ENCODE measurements at places on chromosomes 2 and 18.

DNA sequence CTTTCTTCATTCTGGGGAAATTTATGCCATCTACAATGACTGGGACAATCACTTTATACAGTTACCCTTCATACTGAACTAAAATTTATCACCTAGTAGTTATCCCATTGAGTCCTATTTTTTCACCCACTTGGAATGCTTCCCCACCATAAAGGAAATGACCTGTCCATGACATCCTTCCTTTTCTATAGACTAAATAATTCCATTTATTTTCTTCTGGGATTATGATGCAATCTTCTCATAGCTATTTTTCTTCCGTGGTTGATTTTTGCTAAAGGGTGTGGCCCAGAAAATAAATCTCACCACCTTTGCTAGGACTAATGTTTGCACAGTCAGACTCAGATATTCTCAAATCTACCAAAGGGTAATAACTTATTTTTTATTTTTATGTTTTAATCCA, 186.1 kb upstream of the NRXN1 start:
- no peak for DNase-seq

DNA sequence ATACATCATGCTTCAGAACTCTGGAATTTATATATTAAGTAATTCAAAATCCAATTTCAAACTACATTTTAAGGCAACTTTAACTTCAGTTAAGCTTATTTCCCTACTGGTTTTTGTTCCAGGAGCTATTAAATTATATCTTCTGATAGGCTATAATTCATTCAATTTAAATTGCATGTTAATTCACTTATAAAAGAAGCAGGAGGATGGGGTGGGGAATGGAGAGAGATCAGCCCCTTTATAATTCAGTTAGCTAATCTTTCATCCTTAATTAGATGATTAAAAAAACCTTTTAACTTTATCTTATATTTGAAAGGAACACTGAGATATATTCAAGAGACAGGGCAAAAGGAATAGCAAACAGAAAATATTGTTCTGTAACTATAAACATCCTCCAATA, 86.8 kb downstream of the AKAIN1 start:
- DNase-seq = no peak

DNA sequence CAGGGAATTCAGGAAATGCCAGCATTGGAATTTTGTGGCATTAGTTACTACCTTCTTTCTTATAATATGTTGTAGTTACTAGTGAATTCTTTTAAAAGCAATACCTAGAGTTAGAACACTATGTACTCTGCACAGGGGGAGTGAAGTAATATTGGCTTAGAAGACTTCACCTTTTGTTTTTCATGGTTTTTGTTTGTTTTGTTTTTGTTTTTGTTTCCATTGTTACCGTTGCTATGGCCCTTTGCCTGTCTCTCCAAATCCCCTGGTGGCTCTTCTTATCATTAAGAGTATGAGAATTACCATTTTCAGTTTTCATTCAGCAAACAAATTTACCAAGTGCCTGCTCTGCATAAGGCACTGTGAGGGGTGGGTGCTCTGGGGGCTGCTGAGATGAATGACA, 160.1 kb downstream of the HAUS1 start:
- peak; percentile 14 for DNase-seq

GRCh38 chr2:206693399-206694137, 24.6 kb downstream of the DYTN start:
- peak; percentile 60 for DNase-seq

GRCh38 chr2:70143314-70144150, 47.3 kb downstream of the C2orf42 start:
- no peak for DNase-seq

- peak; percentile 8 for DNase-seq
Observed at GRCh38 chr2:112547333-112547732, 5.1 kb downstream of the POLR1B start.

DNA sequence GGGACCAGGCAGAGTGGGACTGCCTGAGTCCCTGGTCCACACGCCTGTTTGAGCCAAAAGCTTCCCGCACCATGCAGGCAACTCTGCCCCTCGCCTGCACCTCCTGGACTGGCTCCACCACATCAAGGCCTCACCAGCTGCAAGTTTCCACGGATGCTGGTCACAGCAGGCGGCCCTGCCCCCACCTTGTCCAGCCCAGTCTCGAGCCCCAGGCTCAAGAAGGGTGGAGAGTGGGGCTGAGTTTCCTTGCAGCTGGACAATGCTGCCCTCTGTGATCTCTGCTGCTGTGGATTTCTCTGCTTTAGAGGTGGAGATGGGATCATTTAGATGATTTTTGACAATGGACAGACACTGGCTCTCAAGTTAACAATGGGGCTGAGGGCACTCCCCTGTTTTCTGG, 74.9 kb downstream of the MTCL1 start:
- DNase-seq = no peak

DNA sequence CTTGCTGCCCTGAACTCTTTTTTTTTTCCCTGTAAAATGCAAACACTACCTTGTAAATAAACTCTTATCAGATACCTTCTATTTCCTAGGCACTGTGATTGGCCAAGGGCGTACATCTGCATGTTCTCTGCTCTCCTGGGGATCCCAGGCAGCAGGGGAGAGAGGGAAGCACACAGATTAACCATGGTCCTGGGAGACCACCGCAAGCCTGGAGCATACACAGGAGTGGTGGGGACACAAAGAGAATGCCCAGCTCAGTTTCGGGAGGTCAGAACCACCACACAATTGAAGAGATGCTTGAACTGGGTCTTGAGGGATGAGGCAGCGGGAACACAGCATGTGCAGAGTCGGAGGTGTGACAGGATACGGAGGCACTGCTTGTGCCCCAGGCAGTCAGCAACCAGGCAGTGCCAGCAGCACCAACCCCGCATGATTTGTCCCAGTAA, 2.1 kb downstream of the GREB1 start:
- DNase-seq = no peak

GRCh38 chr2:192159208-192159607, 35.5 kb downstream of the TMEFF2 start:
- DNase-seq = no peak

GRCh38 chr2:190980630-190981209, 33.3 kb downstream of the STAT1 start:
- no peak for DNase-seq

DNA sequence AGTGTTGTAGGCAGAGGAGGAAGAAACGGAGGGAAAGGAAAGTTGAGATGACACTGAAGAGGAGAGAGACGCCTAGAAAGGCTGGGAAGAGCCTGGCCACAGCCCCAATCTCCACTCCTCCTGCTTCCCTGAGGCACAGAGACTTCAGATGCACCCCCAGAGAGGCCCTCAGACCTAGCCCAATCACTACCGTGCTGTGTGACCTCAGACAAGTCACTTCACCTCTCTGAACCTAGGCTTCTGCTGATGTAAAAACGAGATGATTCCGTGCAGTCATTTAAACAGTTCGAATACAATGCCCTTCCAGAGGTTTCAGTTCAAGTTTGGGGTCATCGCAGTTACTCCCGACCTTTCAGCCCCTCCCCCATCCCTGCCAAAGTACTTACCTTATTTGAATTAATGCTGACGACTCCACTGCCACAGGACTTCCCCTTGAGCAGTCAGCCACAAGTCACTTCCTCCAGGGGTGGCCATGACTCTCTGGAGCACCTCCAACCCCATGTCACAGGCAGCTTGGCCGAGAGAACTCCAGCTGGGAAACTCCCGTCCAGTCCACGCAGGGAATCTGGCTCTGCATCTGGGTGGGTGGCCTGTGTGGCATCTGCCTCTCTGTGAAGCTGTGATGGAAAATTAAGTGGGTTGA, 105.2 kb upstream of the ID2 start:
- no peak for DNase-seq

- DNase-seq = no peak
Observed at GRCh38 chr2:68385220-68385906, 20.3 kb downstream of the PLEK start.

- DNase-seq = peak; percentile 8
Observed at GRCh38 chr2:46914578-46915230, 902 bp downstream of the MCFD2 start.

- DNase-seq = no peak
Observed at GRCh38 chr18:40048886-40049650, 1906.0 kb upstream of the PIK3C3 start.

DNA sequence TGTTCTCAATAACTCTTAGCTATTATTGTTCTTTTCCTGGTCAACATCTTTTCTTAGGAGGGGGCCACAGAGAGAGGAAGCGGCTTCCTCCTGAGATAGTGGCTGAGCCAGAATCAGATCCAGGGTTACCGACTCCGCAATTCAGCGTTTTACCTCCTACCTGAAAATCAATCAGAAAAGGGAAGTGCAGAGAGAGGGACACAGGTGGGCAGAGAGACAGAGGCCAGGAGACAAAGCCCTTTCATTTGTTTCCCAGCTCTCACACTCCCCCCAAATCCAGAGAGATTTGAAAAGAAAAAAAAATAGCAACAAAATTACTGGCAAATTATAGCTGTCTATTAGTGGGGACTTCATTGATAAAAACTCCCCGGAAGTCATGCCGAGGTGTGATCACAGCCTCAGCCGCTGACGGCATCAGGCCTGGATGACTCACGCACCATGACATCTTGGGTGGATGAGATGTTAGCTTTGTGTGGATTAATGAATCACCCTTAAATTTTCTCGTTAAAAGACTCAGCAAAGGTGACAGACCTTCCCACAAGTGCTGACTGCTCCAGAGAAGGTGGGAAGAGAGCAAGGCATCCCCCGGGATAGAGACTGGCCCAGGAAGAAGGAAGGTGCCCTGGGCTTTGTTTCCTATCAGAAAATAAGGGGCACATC, 120.7 kb downstream of the LOXHD1 start:
- DNase-seq = peak; percentile 67

DNA sequence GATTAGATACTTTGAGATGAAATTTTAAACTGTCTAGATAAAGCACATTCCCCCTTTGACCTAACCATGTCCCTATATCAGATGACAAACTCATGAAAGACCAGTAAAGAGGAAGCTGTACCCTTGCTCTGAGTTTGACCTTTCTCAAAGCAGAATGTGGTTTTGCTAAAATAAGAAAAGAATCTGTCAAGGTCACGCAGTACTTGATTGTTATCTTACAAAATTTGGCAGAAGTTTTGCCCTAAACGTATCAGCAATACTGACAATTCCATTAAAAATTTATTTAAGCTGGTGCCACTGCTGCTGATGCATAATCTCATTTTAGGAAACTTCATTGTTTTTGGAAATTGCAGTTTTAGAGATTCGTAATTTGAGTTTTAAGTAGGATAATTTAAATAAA, 31.2 kb upstream of the GALM start:
- no peak for DNase-seq

- DNase-seq = no peak
Observed at GRCh38 chr2:242075696-242076095, 206.2 kb downstream of the RTP5 start.

GRCh38 chr2:230266638-230267037, 41.1 kb downstream of the SP140 start:
- DNase-seq = no peak

GRCh38 chr2:231422056-231422455, 26.5 kb downstream of the B3GNT7 start:
- no peak for DNase-seq

GRCh38 chr2:236755278-236755840, 185.7 kb downstream of the ACKR3 start:
- DNase-seq = no peak

GRCh38 chr2:105102963-105103421, 65.1 kb downstream of the MRPS9 start:
- DNase-seq = peak; percentile 84

- no peak for DNase-seq
Observed at GRCh38 chr2:5379811-5380210, 312.4 kb upstream of the SOX11 start.

DNA sequence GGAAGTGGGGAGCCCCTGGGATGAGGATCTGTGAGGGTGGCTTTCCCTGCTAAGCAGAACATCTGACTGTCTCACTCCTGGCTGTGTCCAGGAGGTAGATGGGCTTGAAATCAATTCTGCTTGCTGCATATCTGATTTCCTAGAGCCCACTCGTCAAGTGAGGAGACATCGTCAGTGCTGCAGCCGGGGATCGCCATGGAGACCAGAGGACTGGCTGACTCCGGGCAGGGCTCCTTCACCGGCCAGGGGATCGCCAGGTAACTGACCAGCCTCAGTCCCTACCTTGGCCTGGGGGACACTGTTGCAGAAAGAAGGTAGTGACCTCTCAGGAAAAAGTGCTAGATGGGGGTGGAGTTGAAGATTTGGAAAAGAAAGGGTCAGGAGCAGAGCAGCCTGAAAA, 31.3 kb downstream of the CNGA3 start:
- no peak for DNase-seq

DNA sequence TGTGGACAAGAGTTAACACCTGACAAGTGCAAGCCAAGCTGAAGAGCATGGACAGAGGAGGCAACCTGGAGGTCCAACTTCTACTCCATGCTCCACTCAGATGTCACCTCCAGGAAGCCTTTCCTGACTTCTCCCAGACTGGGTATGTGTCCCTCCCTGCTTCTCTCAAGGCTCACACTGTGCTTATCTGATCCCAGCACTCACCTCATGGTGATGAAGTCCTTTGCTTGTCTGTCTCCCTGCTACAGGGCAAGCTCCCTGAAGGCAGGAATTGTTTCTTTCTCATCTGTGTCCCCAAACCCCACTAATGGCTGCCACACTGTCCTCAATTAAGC, 2.7 kb upstream of the SLC30A3 start:
- no peak for DNase-seq

- no peak for DNase-seq
Observed at GRCh38 chr18:55513161-55513560, 74.8 kb downstream of the TCF4 start.

GRCh38 chr2:122221665-122222064, 466.2 kb downstream of the TSN start:
- DNase-seq = no peak

- DNase-seq = no peak
Observed at GRCh38 chr18:23021623-23022022, 88.5 kb downstream of the RBBP8 start.

DNA sequence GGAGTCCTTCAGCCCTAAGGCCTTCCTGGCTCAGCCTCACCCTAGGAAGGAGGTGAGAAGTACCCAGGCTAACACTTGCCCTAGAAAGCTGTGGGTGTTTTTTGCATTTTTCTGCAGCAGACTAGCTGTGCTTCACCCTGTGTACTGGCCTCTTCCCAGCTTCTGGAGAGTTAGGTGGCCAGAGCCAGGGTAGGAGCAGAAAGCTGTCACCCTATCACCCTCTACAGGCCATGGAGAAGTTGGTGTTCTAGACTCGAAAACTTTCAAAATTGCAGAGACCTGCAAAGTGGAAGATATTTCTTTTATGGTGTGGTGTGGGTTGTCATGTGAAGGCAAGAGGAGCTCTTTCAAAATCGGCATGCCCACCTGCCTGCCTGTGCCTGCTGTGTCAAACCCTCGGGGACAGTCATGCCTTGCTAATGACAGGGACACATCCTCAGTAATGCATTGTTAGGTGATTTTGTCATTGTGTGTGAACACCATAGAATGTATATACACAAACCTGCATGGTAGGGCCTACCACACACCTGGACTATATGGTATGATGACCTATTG, 29.8 kb downstream of the EHD3 start:
- DNase-seq = no peak

- peak; percentile 52 for DNase-seq
Observed at GRCh38 chr2:160397530-160397865, 96.1 kb downstream of the RBMS1 start.

DNA sequence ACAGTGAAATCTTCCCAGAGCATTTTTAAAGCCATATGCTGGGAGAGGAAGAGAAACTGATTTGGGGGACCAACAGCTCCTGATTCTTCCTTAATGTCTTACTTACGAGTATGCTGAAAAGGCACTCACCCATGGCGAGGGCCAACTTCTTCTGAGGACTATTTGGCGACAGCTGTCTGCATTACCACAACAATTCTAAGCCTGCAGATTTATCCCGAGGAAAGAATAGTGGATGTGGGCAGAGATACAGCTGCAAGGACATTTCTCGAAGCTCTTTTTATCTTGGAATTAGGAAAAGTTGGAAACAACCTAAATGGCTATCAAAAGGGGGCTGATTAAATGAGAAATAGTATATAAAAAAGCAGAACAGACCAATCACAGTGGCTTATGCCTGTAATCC, 40.3 kb upstream of the FHL2 start:
- no peak for DNase-seq
